ENCODE measurements at places on chromosomes 12 and 14.

GRCh38 chr12:83197483-83197914 is 510.8 kb downstream of the TMTC2 start:
- DNase-seq = no peak

DNA sequence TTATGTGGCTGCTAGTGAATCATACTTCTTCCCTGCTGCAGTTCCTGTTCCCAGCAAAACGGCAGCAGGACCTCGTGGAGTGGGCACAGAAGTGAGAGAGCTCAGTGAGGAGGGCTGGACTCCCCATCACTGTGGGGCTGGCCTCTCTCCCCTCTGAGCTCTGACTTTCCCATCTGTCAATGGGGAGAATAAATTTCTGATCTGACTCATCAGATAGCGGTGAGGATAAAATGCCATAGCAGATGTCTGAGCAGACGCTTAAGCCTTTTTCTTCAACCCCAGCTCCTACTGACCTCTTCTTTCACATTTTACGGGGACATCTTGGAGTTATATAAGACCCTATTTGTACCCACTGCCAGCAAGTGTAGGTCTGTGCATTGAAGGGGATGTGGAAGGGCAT is 116.6 kb downstream of the CRACR2A start:
- DNase-seq = no peak

- DNase-seq = no peak
Measured at GRCh38 chr12:71787580-71787979, 32.9 kb downstream of the RAB21 start.

GRCh38 chr12:43812926-43813325 is 6.8 kb upstream of the TWF1 start:
- DNase-seq = no peak

DNA sequence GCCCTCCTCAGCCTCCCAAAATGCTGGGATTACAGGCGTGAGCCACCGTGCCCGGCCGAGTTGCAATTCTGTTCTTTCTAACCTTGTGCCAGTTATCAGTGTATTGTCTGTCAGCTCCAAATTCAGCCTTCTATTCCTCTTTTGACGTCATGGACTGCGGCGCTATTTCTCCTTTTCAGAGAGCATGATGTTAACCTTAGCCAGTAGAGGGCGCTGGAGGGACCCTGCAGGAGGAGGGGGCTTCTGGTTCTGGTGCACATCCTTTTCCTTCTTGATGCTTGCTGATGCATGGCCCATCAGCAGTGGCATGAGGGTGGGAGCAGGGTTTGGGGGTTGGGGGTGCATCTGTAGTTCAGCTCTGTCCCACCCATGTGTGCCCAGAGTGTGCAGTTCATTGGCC is 179.3 kb upstream of the RMST start:
- DNase-seq = no peak

- DNase-seq = no peak
Measured at GRCh38 chr14:42095155-42095554, 488.5 kb downstream of the LRFN5 start.

- DNase-seq = no peak
Measured at GRCh38 chr12:52191841-52192791, at the start of gene KRT80. TSS of gene KRT80 (minus strand) at chr12:52192014. CDS start at chr12:52191902, 112 bp downstream.

DNA sequence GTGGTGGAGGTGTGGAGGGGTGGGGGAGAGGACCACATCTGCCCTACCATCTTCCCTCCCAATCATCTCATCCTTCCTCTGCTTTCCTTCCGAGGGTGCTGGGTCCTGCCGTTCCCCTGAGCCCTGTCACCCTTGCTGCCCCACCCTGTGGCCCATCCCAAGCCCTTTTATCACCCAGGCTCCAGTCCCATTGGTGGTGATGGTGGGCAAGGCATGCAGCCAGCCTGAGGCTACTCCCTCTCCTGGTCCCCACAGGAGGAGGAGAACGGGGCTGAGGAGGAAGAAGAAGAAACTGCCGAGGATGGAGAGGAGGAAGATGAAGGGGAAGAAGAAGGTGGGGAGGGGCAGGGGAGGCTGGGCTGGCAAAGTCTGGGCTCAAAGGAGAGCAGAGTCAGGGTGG is 2.7 kb upstream of the LAG3 start:
- DNase-seq = no peak

DNA sequence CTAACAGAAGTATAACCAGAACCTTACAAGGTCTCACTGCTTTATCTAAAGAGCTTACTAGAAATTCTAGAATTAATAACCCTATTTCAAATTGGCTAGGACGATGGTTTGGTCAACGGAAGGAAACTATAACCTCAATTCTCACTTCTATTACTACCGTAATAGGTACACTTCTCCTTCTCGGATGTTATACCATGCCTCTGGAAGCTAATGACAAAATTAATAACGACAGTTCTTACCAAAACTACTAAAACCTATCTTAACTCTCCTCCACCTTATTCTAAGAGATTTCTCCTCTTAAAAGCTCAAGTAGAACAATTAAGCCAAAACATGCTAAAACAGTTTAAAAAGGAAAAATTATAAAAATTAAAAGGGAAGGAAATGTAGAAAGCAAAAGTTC is 23.7 kb upstream of the UBC start:
- no peak for DNase-seq

DNA sequence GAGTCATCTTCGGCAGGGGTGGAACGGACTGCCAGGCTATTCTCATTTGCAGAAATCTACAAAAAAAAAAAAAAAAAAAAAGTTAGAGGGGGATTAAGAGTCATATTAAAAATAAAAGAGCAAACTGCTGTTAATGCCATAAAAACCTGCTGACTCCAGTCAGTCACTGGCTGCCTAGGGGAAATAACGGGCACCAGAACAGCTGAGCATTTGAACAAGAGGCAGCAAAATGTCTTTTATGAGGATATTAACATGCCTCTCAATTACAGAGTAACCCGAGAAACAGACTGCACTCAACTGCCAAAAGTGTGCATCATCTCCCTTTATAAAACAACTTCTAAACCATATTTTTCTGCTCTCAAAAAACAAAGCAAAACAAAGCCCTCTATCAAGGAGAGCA is 28.7 kb upstream of the CERS5 start:
- DNase-seq = no peak

GRCh38 chr14:100532154-100532861 is 54.9 kb downstream of the BEGAIN start:
- DNase-seq = no peak

DNA sequence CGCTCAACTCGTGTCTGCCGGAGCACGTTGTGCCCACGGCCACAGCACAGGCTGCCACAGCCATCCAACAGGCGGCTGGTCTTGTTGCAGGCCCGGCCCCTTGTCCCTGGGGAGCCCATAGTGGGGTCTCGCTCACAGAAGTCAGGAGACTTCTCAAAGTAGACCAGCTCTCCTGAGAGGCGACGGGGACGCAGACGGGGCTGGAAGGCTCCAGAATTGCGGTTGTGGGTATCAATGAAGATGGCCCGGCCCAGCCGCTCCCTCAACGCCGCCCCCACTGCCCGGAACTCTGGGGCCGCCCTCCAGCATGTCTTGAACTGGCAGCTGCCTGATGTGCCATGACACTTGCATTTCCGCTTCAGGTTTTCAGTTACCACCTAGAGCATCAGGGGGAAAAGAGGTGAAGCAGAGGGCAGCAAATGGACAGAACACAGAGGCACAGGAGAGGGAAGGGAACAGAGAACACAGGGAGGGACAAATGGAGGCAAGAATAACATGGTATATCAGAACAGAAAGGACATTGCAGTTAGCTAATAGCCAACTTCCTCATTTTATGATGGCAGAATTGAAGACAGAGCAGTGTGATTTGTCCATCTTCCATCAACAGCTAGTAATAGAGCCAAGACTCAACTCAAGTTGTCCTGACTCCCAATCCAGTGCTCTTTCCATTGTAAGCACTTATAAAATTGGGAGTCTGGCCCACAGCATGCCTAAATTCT is 5.2 kb downstream of the WNT10B start:
- no peak for DNase-seq

DNA sequence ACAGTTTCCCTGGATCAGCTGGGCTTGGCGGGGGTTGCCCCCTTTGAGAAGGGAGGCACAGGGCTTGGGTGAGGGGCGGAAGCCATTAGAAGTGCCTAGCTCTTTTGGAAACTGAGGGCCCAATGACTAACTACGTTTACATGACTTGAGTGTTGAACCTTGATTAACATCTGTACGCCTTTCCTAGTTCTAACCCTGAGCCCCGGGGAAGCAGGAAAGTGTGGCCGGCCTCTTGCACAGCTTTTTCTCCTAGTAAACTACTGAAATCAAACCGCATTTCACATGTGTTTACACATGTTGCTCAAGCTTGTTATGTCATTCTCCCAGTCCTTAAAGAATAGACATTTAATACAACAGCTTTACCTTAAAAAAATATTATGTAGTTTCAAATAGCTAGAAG is 1356.4 kb upstream of the TMEM132C start:
- no peak for DNase-seq

- DNase-seq = no peak
Measured at GRCh38 chr14:98953551-98954348, 318.2 kb downstream of the BCL11B start.

GRCh38 chr12:12195081-12195480 is 71.8 kb downstream of the LRP6 start:
- no peak for DNase-seq

- DNase-seq = no peak
Measured at GRCh38 chr12:107318806-107319532, 225.6 kb upstream of the CRY1 start.

DNA sequence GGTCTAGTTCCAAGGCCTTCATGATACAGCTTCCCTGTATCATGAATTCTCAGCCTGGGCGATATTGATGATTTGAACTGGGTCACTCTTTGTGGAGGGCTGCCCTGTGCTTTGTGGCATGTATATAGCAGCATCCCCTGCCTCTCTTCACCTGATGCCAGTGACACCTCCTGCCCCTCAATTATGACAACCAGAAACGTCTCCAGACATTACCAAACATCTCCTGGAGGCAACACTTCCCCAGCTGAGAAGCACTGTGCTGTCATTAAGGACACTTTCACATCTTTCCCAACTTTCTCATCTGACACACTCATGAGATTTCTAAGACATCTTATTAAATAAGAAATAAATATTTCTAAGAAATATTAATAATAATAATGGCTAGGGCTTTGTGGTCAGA is 315.3 kb downstream of the BCL11B start:
- no peak for DNase-seq
